Glutamatergic neuron (in vitro differentiated cells): ENCODE measurements at places on chromosomes 7 and 10. TPM values are rescaled to one million over a fixed set of nuclear protein-coding genes. Genes with fewer than 3 reads are reported as not detected.

GRCh38 chr10:131891929-131892805 is 8.6 kb upstream of the PPP2R2D start:
- no peak for DNase-seq

DNA sequence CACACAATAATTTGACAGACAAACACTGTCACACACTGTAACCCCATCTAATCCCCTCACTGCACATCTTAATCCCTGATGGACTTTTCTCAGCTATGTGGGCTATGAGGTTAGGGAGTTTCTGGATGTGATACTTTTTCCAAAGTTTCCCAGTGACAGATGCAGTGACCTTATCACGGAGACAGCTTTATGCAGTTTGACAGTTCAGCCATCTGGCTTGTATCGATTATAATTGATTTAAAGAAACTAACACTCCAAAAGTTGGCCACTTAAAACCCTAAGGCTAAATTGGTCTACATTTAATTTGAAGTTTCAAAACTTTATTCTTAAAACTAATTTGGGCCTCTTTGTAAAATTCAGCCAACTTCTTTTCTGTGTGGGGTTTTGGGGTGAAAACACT is 196.7 kb downstream of the SDK1 start:
- DNase-seq = no peak

GRCh38 chr10:14975672-14976273 is 16.6 kb downstream of the MEIG1 start:
- DNase-seq = no peak

- no peak for DNase-seq
These were observed 83.1 kb downstream of the CPVL start for GRCh38 chr7:29063236-29063635.

DNA sequence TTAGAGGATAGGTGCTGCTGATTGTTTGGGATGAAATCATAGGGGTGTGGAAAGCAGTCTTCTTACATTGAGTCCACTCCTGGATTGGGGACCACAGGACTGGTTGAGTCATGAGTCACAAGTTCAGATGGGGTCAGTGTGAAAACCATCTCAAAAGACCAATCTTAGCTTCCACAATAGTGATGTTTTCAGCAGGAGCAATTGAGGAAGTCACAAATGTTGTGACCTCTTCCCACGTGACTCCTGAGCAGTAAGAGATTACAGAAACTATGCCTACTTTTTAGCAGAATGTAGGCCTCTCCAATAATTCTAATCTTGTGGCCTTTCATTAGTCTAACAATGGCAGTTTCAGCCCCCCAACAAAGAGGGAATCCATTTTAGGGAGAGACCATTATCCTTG is 256.9 kb upstream of the CDC14C start:
- DNase-seq = no peak

DNA sequence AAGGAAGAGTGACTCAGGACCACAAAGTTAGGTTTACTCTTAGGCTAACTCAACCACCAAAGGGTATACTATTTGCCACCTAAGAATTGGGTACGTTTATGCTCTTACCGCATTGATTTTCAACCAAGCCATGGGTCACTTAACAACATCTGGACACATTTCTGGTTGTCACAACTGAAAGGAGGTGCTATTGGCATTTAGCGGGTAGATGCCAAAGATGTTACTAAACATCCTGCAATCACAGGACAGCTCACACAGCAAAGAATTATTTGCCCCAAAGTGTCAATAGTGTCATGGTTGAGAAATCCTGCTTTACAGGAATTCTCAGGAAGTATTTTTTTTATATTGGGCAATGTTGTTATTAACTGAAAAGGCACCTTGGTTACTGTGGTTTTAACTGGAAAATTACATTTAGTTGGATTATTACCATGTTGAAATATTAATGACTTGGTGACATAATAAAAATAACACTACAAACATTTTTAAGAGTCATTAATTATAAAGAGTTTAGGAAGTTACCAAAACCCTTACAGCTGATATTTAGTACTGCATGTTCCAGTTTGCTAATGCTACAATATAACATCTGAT is 185.0 kb upstream of the TMEM196 start:
- DNase-seq = no peak

GRCh38 chr10:63717027-63717715 is 196.0 kb downstream of the REEP3 start:
- no peak for DNase-seq

DNA sequence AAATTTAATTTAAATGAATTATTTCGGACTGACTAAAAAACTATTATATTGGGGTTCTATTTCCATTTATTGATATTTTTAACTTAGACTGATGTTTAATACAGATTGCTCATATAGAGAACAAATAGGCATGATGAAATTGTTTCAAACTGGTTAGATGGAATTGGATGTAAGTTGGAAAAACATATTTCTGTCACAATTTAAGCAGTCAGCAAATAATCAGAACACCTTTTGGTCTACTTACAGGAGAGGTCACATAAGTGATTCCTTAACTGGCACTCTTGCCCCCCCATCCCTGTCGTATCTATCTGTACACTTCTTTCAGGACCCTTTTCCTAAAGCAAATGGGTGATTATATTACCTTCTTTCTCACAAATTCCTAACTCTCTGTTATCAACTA is 138.4 kb downstream of the PLXDC2 start:
- no peak for DNase-seq

- peak; percentile 55 for DNase-seq
These were observed at the start of gene ALOX5 for GRCh38 chr10:45373576-45374349. Gene ALOX5, plus strand, starts transcription at chr10:45374216. Its CDS starts 64 bp downstream, at chr10:45374280.

GRCh38 chr7:55069271-55069792 is 50.5 kb downstream of the EGFR start:
- DNase-seq = no peak

GRCh38 chr10:36349445-36350078 is 707.5 kb upstream of the FZD8 start:
- DNase-seq = no peak

GRCh38 chr7:30800785-30801252 is 29.6 kb downstream of the MINDY4 start:
- DNase-seq = peak; percentile 38

NEUROD6 gene
- not detected for total RNA-seq

CYP26C1 gene
- total RNA-seq = 0.10 TPM

HOXA2 gene
- total RNA-seq = not detected
